ENCODE measurements at places on chromosomes 3 and 15.

DNA sequence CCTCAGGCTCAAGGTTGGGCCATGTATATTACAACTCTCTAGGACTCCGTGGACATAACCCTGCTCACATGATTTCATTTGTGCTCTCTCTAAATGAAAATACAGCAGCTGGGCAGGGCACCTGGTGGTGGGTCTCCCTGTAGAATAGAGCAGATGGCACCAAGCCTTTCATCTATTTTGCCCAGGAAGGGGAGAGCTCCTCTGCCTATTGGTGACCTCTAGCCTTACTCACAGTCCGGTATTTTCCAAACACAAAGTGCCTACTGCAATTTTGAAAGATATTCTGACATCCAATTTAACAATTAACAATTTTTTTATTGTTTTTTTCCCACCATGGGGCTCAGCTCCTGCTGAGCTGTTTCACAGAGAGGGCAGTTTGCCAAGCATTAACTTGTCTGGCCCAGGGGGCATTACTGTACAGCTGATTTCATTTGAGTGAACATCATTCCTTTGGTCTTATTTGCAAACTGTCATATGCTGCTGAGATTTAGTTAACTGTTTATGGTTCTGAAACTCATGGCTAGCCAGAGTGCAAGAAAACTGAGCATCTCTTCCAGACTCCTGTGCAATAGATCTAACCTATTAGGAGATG is 474.0 kb downstream of the EPHB1 start:
- no peak for DNase-seq

- DNase-seq = no peak
These were observed 74.0 kb downstream of the COL8A1 start for GRCh38 chr3:99712291-99712954.

DNA sequence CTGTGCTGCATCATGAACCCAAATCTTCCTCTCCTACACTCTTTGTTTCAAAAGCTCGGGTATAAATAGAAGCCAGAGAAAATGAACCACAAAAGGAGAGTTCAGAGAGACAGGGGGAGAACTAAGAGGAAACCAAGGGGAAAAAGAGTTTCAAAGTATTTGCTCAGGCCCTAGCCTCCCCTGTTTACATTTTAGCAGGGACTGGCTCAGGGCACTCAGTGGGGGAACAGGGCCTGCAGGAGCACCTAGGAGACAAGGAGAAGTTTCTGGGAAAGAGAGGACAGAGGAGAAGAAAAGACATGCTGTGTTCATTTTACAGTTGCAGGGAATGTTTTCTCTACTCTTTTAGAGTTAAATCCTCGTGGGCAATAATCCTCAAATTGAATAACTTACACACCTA is 8.5 kb upstream of the IL17RD start:
- no peak for DNase-seq

- DNase-seq = no peak
These were observed 469.6 kb downstream of the EDEM1 start for GRCh38 chr3:5657106-5657505.

- DNase-seq = no peak
These were observed 86.4 kb downstream of the POLR2M start for GRCh38 chr15:57792724-57793449.

DNA sequence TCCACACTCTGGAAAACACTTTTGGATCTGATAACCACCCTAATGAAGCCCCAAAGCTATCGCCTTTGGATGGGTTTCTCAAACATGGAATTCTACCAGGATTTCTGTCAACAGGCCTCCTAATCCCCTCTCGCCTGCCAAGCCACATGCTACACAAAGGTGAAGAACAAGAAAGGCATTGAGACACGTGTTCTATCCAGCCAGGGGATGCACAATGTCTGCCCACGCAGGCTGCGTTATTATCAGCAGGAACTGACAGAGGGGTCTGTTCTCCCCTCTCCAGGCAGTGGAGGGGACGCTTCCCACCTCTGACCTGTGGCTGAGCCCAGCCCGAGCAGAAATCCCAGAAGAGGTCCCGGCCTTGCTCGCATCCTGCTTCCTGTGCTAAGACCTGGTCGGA is 45.4 kb upstream of the THBS1 start:
- DNase-seq = no peak

DNA sequence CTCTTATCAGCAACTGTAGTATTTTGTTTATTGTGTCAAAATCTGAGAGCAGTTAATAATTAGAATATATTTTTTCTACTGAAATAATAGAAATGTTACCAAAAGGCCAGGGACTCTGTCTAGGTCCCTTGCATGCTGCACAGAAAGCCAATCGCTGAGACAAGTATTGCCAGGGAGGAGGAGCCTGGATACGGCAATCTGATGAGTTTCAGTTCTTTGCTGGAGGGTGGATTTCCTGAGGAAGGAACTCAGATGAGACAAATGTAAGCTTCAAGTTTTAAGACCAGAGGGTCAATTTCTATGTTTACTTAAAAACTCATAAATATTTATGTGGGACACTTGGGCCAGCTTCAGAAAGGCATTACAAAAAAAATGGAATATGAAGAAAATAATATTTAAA is 252.2 kb downstream of the GABRG3 start:
- no peak for DNase-seq

- DNase-seq = no peak
These were observed 45.9 kb downstream of the ADAM10 start for GRCh38 chr15:58703610-58704009.

- DNase-seq = no peak
These were observed 687.9 kb downstream of the MECOM start for GRCh38 chr3:168975576-168975975.

- DNase-seq = no peak
These were observed 108.4 kb downstream of the WNT7A start for GRCh38 chr3:13771496-13771895.

DNA sequence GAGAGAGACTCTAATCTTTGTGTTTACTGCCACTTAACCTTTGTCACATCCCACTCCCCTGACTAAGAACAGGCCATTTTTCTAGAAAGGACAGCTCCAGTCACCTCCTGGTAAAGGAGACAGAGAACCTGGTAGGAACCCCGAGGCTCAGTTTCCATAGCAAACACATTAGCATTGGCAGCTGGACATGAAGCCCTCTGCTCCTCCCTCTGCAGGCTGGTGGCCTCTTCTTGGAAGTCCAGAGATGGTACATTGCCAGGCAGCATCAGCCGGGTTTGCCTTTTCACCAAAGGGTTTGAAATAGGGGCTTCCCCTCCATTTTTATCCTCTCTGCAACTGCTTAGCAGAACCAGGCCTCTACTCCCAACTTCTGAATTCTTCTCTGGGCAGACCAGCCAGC is 213.4 kb upstream of the SEMA6D start:
- peak; percentile 29 for DNase-seq

DNA sequence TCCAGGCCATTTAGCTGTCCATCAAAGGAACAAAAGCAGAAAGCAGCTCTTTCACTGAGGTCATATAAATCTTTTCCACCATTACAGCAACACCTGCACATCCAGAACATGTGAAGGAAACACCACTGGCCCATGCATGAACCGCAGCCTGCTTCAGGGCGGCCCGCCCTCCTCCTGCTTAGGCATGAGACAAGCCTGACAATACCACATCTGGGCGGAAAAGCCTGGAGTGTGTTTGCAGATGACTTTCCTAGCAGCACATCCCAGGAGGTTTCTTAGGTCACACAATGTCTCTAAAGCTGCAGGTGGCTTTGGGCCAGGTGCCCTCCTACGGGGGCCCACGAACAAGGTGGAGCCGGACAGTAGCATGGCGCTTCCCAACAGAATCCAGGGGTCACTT is 19.6 kb downstream of the CYFIP1 start:
- no peak for DNase-seq

GRCh38 chr15:33503681-33504080 is 192.9 kb downstream of the RYR3 start:
- DNase-seq = no peak

All from Ammon's horn (tissue), 1 donor.